ENCODE measurements at places on chromosomes 5 and 9.

- no peak for DNase-seq
These were observed 70.8 kb upstream of the UNC5A start for GRCh38 chr5:176739461-176740051.

- no peak for DNase-seq
These were observed 686.5 kb upstream of the COX7C start for GRCh38 chr5:85931220-85931619.

DNA sequence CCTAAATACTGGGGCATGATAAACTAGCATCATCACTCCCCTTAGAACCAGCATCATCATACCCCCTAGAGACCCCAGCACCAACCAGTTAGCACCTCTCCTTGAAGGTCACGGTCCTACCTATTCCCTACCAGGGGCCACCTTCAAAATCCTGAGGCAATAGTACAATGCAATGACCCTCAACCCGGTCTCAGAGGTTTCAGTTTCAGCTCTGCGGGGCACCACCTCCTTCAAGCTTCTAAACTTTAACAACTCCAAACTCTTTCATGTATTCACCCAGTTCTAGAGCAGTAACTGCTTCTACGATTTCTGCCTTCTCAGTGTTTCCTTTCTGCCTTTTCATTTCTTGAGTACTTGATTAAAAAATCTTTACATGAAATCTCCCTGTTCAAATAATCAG is 130.1 kb upstream of the EPB41L4A start:
- no peak for DNase-seq

- DNase-seq: no peak
These were observed 1726.4 kb upstream of the NUDT12 start for GRCh38 chr5:105288946-105289345.

GRCh38 chr5:148860599-148860998 is 34.2 kb downstream of the ADRB2 start:
- DNase-seq: no peak

DNA sequence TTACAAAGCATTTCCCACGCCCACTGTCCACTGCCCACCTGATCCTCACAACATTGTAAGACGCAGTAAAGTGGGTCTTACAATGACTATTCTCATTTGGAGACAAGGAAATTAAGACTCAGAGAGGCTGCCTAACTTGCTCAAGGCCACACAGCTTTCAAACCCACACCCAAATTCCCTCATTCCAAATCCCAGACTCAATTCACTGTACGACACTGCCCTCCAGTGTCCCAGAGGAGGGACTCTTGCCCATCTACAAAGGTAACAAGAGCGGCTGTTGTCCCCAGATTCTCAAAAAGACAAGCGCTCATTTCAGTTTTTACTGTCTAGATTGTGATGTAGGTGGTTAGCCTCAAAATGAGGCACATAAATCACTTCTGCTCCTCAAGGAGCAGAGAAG is 184.6 kb downstream of the ACTL7B start:
- DNase-seq: no peak

- no peak for DNase-seq
These were observed 152.7 kb downstream of the FSTL4 start for GRCh38 chr5:133459474-133460160.

- DNase-seq: no peak
These were observed 31.7 kb downstream of the IL33 start for GRCh38 chr9:6247266-6247665.

DNA sequence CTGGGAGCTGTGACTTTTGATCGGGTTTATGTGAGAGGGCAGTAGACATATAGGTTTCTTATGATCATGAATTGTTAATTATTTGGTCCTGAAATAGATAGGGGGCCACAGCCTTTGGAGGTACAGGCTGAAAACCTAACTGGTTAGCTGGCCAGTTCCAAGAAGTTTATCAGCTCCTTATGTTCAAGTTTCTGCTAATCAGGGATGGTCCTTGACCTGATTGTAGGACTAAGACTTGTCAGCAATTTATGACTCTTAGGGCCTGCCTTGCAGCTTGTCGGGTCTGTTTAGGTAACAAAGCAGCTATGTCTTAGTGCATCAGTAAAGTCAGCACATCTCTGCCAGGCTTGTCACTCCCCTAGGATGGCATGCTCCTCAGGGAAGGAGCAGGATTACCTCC is 151.8 kb upstream of the RUSC2 start:
- DNase-seq: no peak

Measured in prostate gland (tissue), 2 donors.